ENCODE measurements at places on chromosomes 3 and 15. TPM values are rescaled to one million over a fixed set of nuclear protein-coding genes. Genes with fewer than 3 reads are reported as not detected.

DNA sequence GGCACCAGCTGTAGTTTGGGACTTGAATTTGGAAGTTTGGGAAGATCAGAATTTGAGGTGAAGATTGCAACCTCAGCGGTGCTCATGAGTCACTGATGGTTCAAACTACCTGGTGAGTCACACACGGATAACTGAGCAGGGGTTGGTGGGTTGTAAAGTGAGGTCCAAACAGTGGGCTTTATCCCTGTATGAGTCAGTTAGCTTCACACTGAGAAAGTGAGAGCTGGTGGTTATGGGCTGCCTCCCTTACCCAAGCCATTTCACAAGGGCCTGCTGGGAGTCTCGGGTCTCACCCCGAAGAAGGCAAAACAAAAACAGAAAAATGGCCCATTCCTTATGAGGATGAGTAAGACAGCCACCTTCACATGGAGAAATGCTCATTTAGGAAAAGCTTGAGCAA lies 77.0 kb downstream of the ITGA11 start:
- no peak for DNase-seq

Gene HHLA2
- total RNA-seq = 148 TPM

DNA sequence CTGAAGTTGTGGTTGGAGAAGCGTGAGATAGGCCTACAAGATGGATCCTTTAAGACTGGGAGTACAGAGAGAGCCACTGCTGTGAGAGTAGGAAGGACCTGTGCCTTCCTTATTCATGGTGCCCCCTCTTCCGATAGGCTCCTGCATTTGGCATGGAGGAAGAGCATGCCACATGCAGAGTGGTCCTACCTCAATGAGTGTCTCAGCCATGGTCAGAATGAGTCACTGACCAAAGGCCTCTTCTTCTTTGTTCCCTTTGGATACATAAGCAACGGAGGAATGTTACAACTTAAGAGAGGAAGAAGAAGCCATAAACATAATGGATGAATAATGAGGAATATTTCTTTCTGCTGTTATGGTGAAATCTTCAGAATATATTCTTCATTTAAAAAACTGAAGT lies 681.2 kb upstream of the GRM7 start:
- no peak for DNase-seq

Gene LRRN1
- 0.56 TPM for total RNA-seq

- no peak for DNase-seq
These were observed 67.1 kb upstream of the CDV3 start for GRCh38 chr3:133506215-133506901.

GRCh38 chr3:161600173-161600572 lies 103.6 kb downstream of the OTOL1 start:
- DNase-seq = no peak

Gene SNX22
- total RNA-seq = 0.73 TPM

DNA sequence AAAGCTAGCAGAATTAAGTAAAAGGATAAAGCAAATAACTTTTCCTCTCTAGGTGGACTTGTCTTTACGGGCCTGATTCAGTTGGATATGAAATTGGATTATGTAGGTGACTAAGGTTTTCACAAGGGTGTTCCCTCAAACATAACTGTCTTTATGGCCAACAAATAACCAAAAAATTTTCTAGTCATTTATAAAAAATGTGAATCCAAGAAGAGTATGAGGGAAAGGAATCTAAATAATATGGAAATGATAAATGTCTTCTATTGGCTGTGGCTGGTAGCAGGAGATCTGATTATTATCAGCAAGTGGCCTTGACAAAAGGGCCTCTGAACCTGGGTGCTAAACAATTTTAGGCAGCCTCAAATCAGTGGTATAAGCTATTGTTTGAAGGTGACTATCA lies 594.0 kb upstream of the UBE2E2 start:
- DNase-seq = no peak

DNA sequence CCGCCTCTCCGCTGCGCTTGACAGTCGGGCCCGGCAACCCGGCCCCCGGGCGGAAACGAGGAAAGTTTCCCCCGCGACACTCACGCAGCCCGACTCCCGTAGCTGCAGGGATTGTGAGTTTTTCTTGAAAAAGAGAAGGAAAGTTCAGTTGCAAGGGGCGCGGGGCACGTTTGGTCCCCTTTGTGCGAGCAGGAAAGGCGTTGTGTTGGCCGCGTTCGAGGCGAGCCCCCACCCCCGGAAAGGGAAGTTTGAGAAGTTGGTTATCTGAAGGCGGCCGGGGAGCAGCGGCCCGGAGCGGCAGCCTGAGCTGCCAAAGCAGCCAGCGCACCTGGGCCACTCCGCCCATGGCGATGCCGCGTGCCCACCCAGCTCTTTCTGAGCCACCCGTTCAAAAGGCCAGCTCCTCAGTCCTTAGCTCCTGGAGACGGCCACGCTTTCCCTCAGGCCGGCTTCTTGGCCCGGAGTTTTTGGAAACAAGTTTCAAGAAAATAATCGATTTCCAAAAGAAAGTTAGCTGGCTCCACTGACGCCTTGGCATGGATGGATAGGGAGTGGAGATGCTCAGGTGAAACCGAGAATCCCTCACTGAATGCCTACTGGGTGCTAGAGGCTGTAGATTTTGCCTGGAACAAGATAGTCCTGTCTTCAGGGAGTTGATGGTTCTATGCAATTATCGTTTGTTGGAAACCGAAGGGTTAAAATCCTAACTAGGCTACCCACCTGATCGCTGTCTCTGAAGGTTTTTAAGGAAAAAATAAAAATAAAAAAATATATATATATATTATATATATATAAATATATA lies 832 bp downstream of the TGFBR2 start:
- peak; percentile 84 for DNase-seq

DNA sequence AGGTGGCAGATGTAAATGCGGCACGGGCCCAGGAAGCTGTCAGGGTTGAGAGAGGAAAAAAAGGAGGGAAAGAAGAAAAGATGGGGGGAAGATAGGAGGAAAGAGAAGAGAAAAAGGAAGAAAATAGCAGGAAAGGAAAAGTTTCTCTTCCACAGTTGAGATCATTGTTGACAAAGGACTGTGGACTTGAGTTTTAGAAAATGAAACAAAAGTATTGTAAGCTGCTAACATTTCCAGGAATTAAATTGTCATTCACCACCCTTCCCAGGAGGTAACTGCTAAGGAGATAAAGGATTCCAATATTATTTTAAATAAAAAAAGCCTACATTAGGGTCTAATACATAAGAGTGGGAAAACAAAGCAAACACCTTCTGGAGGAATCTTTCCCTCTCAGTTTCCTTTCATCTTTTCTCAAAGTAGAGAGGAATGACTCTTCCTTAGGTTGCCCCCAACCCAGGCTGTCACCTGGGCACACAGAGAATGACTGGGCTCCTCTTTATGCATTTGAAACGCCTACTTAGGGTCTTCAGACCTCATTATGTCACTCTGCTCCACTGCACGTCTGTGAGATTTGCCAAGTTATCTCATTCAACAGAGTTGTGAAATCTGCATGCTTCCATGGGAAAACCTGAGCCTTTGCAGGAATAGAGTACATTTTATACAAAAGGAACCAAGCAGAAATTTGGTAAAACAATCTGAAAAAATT lies 194.0 kb downstream of the TNIK start:
- DNase-seq = no peak

GRCh38 chr3:13075318-13075717 lies 2.1 kb upstream of the IQSEC1 start:
- no peak for DNase-seq

GRCh38 chr3:174462916-174463315 lies 396.2 kb upstream of the NAALADL2 start:
- DNase-seq = no peak

- no peak for DNase-seq
These were observed 1.6 kb downstream of the IL12A start for GRCh38 chr3:159989973-159990846.
